ENCODE measurements at places on chromosomes 1 and 21. TPM values are rescaled to one million over a fixed set of nuclear protein-coding genes. Genes with fewer than 3 reads are reported as not detected.

SNX7 gene
- total RNA-seq: 41.7 TPM

OR2W3 gene
- not detected for total RNA-seq

PBX1 gene
- total RNA-seq: 77.5 TPM

PTGFR gene
- 15.5 TPM for total RNA-seq

PDZK1IP1 gene
- total RNA-seq: not detected

FCRL4 gene
- not detected for total RNA-seq

CFAP74 gene
- total RNA-seq: not detected

CD34 gene
- 0.16 TPM for total RNA-seq

SLC45A1 gene
- total RNA-seq: 2.6 TPM

BMP8B gene
- total RNA-seq: under 0.01 TPM

UBIAD1 gene
- total RNA-seq: 4.6 TPM

LCE1F gene
- total RNA-seq: not detected

FNDC10 gene
- 0.52 TPM for total RNA-seq

SLAMF9 gene
- total RNA-seq: not detected

LDLRAD1 gene
- total RNA-seq: not detected

CR1L gene
- not detected for total RNA-seq

MROH9 gene
- total RNA-seq: not detected

KCNA2 gene
- under 0.01 TPM for total RNA-seq

CELA2A gene
- total RNA-seq: not detected

TMPRSS15 gene
- total RNA-seq: not detected

MIXL1 gene
- total RNA-seq: not detected

MAB21L3 gene
- under 0.01 TPM for total RNA-seq

BRWD1 gene
- total RNA-seq: 46.1 TPM

CASQ2 gene
- total RNA-seq: not detected

SPRR1A gene
- total RNA-seq: not detected

PCSK9 gene
- 1.1 TPM for total RNA-seq

SRGAP2B gene
- total RNA-seq: 35.3 TPM

CNIH3 gene
- 25.0 TPM for total RNA-seq

TOMM20 gene
- 49.0 TPM for total RNA-seq

XCL2 gene
- not detected for total RNA-seq

CD101 gene
- 0.60 TPM for total RNA-seq

FAM89A gene
- 2.4 TPM for total RNA-seq

PLPPR4 gene
- total RNA-seq: 0.17 TPM

KLHDC7A gene
- total RNA-seq: not detected

SLC22A15 gene
- 2.7 TPM for total RNA-seq

CASZ1 gene
- under 0.01 TPM for total RNA-seq
